Endothelial cell (in vitro differentiated cells): ENCODE measurements at places on chromosomes 2 and 18.

DNA sequence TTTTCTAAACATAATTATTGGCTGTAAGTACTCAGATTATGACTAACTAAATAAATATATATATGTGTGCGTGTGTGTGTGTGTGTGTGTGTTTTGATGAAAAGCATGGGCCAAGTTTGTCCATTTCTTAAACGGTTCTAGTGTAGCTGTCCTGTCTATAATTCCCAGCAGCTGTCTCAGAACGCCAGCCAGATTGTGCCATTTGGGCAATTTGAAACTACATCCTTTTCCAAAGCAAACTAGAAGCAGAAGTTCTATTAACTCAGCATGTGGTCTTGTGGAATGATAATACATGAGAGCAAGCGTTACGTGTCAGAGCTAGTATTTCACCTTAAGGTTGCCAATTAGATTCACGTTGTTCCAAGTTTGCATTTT lies 1.7 kb downstream of the ARHGAP28 start:
- DNase-seq = no peak

GRCh38 chr18:48295586-48296311 lies 113.4 kb downstream of the ZBTB7C start:
- peak; percentile 33 for DNase-seq

DNA sequence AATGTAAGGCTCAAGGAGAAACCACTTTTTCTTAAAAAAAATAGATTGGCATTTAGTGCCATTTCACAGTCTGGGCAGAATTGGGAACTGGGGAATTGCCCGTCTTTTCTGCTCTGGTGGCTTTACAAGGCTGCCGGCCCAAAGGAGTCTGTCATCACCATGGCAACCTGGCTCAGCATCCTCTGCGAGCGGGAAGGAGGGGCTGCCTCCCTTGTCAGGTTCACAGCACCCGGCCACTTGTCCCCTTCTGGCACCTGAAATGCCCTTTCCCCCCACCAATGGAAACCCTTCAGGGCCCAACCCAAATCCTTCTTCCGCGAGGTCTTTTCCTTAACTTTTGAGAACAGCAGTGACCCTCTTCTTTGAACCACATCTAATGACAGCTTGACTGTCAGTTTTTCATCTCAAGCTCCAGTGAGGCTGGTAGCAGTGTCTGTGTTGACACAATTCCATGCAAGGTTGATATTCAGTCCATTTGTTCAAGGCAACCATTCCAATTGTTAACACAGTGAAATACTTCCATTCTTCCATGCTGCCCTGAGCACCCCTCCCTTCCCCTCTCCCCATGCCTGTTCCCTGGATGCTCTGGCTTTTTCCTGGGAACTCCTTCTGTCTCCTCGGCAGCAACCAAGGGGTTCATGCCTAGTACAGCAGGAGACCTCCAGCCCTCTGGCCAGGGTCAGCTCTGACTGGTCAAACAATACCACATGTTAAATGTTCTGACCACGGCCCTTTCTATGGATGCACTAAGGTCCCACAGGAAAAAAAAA lies 79.6 kb downstream of the DNER start:
- no peak for DNase-seq

DNA sequence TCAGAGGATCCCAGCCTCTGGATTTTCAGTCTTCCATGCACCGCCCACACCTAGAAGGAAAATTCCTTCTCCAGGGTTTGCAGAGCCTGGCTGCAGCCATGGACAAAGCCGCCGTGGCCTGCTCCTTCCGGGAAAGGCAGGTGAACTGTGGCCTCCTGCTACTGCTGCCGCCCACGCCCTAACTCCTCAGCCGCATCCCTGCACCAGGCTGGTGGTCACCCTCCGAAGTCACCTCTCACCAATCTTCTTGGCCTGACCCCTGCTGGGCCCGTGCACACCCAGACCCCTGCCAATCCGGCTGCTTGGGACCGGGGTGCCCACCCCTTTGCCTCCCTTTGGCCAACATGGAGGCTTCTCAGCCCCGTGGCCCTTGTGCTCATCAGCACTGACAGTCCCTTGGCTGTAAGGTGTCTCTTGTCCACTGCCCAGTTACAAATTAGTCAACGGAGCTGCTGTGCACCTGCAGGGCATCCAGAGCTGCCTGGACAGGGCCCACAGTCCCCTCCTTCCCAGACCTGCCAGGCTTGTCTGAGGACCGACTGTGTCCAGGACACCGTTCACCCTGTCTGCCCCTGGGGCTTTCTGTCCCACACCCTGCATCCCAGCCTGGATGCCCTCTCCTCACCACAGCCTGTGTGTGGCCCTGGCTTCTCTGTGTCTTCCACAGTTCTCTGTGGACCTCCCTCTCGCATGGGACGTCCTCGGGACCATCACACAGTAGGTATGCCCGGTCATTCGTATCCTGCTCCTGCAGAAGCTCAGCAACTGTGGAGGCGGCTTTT lies 130.1 kb upstream of the TPO start:
- no peak for DNase-seq

DNA sequence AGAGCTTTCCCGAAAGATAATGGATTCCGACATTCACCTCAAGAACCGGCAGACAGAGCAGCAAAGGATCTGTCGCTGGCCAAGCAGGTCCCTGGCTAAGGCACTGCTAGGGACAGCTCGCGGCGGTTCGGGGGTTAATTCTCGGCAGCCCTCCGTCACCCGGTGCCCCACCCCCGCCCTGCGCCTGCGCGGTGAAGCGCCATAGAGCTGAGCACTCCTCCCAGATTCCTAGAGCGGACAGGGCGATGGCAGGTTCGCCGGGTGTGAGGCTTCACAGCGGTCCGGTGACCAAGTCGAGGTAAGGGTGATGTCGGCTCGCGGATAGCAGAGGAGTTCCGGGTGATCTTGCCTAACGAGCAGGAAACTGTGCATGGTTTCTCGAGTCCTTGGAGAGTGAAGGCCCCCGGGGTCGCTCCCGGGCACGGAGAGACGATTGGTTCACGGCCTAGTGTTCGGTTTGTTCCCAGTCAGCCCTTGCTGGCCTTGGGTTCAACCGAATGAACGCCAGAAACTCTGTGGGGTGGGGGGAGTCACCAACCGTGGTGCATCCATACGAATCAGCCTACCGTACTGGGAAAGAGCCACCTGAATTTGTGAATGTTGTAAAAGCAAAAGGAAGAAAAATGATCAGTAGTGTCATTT lies at the start of gene ZSCAN30:
Gene ZSCAN30, minus strand, starts transcription at position 136 of the 642 bp plus-strand sequence. CDS start 25,877 bp downstream, outside the sequence.
- peak; percentile 98 for DNase-seq

DNA sequence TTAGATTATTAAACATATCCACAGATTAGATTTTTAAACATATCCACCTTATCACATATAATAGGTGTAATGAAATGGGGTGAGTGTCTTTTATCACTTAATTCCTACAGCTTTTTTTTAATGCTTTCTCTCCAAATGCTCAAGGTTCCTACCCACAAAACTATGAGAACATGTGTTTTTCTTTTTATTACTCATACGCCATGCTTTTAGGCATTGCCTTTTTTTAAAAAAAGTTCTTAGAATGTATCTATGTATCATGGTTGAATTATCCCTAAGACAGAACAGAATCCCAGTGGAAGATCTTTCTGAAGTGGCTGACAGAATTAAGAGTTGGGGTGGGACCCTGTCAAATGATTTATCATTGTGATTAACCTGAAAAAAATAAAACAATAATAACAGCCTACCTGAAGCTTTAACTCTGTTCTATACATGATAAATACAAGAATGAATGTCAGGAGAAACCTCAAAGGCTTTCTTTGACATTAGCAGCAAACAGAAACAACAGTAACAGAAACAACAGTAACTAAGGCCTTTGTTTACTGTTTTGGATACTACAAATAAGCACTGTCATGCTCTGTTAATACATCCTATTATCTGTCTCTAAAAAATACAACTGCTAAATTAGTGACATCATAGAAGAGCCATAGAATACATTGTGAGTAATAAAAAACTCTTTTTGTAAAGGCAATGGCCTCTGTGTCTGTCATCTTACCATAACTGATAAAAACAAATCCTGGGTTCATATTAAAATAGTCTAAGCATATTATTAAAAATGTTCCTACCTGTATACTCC lies 4.1 kb upstream of the ZNF397 start:
- DNase-seq = no peak

DNA sequence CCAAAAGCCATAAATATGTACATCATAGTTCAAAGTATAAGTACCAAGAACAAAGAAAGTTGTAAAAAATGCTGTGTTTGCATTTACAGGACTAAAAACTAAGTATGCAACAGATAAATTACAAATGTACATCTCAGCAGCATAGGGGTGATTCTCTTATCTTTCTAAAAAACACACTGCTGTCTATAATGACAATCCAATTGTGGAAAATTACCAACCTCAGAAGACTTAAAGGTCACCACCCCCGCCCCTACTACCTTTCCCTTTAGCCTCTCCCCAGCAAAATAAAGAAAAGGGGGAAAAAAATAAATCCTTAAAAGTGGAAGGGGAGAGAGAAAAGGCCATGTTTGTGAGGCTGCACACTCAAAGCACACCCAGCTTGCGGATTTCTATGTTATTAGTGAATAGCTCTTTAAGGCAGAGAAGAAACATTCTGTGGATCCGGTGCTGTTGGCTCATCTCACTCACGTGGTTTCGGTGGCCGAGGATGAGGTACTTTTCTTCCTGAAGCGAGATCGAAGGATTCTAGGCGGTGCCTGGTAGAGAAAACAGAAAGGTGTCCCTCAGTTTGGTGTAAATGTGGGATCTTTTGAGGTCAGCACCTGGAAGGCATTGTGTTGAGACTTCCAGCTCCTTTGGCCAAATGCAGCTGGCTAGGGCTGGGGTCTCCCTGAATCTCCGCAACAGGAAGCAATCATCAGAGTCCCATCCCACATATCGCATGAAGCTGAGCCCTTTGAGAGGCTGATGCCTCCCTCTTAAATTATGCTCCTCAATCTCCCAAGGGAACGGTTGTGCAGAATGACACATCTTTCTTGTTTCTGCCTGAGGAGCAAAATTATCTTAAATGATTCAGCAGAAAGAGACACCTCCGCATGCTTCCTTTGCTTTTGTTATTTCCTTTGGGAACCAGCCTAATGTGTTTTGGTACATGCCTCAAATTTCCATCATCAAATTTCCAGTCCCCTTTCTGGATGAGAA lies 17.6 kb downstream of the MRPL35 start:
- no peak for DNase-seq

DNA sequence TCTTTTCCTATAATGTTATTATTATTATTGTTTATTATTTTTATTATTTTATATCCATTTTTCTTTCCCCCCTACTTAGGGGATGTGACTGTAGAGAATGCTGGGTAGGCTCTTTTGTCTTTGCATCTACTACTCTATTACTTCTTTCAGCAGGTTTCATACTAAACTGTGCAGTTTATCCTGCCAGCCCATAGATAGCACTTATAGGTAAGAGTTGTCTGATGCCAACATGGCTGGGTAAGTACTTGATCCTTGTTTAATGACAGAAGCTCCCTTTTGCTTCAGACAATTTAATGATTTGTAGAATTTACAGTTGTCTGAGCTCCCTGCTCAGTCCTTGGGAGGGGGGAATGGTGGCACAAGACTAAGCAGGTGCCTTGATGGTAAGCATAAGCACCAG lies 262.9 kb upstream of the CDH2 start:
- no peak for DNase-seq

- DNase-seq = peak; percentile 76
Measured at GRCh38 chr2:26846334-26847306, 1.3 kb upstream of the DPYSL5 start.

GRCh38 chr2:241083091-241083415 lies 19.0 kb downstream of the MTERF4 start:
- DNase-seq = no peak

DNA sequence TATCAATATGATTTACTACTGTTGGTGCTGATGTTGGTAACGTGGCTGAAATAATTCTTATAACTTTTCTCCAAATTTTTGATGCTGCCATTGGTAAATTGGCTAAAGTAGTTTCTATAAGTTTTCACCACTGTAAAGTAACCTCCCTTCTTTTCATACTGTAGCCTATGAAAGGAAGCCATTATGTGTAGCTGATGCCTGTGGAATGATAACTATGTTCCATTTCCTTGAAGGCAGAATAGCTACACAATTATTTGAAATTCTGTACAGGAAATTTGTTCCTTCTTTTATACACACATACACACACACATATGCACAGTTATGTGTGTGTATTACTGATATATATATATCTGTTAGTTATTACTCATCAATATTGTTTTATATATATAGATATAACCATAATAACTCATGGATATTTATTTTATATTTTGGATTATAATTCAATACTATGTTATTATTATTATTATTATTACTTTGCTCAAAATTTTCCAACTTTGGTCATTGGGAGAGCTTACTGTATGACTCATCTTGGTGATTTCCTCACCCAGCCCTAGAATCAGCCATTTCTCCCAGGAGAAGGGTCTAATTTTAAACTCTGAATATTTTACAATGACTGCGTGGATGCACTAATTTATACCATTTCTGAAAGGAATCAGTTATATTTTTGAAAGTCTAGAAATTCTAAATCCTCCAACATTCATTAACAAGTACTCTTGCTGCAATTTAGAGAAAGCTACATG lies 1677.7 kb downstream of the SUCLG1 start:
- DNase-seq = no peak

DNA sequence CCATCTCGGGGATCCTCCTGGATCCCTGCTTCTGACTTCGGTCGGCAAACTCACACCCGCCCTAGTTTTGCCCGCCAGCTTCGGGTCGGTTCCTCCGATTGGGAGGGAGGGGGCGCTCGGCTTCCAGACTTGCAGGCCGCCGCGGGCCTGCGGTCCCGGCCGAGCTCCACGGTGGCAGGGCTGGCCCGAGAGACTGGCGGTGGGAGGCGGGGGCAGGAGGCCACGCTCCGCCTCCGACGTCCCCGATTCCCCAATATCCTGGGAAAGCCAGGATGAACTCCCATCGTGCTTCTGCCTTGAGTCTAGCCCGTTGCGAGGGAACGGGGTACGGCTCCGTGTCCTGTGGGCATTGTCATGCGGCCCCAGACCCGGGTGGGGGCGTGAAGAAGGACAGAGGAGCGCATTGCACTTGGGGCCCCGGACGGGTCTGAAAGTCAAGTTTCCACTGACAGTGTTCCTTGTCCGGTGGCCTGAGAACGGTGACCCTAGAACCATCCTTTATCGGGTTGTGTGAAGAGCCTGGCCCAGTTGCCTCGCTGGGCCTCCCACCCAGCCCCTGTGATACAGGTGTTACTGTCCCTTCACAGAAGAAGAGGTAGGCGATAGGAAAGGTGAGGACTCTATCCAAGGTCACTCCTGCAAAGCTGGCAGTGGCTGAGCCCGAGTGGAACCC lies 2.4 kb upstream of the INHBB start:
- peak; percentile 91 for DNase-seq

- no peak for DNase-seq
Measured at GRCh38 chr2:48070415-48070814, 164.1 kb upstream of the FBXO11 start.

GRCh38 chr2:238404406-238405216 lies 22.1 kb upstream of the ASB1 start:
- DNase-seq = no peak
